ENCODE measurements at places on chromosomes 6 and 20. TPM values are rescaled to one million over a fixed set of nuclear protein-coding genes. Genes with fewer than 3 reads are reported as not detected.

The FAM184A gene
- under 0.01 TPM for total RNA-seq

The BPIFB1 gene
- total RNA-seq: not detected

The LPIN3 gene
- 3.6 TPM for total RNA-seq

The CNR1 gene
- total RNA-seq: not detected

The LY6G6C gene
- total RNA-seq: not detected

The CD40 gene
- total RNA-seq: 17.3 TPM

The MLN gene
- total RNA-seq: not detected

The TRAPPC3L gene
- under 0.01 TPM for total RNA-seq

The CAGE1 gene
- total RNA-seq: 0.15 TPM
